ENCODE measurements at places on chromosomes 4 and X.

GRCh38 chr4:151743128-151743854, 17.5 kb downstream of the GATB start:
- no peak for DNase-seq

DNA sequence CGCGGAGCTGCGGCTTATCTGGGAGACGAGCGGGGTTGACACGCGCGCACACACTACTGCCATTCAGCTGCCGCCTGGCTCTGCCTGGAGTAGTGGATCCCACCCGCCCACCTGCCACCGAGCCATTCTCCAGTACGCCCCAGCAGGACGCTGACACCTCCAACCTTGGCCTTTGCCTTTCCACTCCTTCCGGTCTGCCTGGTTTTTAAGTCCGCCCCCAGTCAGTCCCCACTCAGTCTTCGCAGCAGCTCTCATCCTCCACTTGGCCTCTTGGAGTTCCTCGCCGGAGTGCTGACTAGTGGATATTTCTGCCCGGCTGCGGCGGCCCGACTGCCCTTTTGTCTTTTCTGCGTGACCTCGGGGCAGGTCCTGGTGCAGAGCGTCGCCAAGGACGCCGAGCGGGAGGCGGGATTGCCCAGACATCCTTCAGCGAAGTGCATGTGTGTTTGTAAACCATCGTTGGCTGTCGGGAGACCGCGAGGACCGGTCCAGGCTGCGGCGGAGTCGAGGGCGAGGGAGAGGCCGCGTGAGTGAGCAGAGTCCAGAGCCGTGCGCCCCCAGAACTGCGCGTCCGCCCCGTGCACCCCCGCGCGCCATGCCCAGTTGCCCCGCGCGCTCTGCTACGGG, 1.1 kb downstream of the SLIT2 start:
- DNase-seq, result peak; percentile 7

GRCh38 chr4:138953961-138954371, 61.6 kb upstream of the NOCT start:
- DNase-seq, result no peak

GRCh38 chrX:13123857-13124345, 79.5 kb upstream of the FAM9C start:
- no peak for DNase-seq

- no peak for DNase-seq
These were observed 72.9 kb downstream of the MED28 start for GRCh38 chr4:17687237-17687857.

GRCh38 chrX:111831343-111831742, 44.6 kb upstream of the TRPC5OS start:
- no peak for DNase-seq

Data from GOT3 (cell line).